ENCODE measurements at places on chromosomes 5 and 9.

DNA sequence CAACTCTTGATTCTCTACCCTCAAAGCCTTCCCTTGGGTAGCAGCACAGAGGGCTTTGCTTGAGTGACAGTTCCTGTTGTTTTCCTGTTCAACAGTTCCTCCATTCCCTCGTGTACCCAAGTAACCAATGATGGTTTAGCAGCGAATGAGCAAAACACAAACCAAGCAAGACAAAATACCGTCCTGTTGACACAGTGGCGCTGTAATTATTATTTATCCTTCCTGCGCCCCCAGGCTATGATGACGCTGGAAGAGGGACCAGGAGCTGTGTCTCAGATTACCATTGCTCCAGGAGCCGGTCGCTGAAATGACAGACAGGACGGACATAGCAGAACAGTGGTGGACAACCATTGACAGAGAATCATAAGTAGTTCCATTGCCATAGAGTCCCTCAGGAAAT is 154.8 kb downstream of the GADD45G start:
- no peak for DNase-seq

DNA sequence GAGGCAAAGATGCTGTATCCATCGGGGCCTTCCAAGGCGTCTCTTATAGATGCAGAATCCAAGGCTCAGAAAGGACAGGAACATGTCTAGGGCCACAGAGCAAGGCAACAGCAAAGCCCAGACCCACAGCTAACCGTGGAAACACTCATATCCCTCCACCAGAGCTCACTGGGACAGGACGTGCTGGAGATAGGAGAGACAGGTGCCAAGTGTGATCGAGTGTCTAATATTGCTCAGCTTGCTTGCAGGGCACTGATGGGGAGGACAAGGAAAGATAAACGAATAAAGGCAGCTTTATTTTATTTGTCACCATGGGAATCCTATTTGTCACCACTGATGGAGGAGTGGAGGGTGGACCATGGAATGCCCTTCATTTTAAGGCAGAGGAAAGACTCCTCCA is 44.0 kb upstream of the AKNA start:
- no peak for DNase-seq

DNA sequence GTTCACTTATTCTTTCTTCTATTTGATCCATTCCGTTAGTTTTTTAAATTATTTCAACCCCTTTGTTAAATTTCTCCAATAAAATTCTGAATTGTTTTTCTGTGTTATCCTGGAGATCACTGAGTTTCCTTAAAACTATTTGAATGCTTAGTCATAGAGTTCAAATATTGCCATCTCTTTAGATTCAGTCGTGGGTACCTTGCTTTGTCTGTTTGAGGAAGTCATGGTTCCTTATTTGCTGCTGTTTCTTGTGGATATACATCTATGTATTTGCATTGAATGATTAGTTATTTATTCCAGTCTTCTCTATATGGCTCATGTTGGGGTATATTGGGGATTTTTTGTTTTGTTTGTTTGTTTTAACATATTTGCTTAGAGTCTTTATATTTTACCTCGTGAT is 80.6 kb downstream of the HINT1 start:
- DNase-seq, result no peak

GRCh38 chr5:56077796-56078233 is 83.1 kb upstream of the IL6ST start:
- no peak for DNase-seq

DNA sequence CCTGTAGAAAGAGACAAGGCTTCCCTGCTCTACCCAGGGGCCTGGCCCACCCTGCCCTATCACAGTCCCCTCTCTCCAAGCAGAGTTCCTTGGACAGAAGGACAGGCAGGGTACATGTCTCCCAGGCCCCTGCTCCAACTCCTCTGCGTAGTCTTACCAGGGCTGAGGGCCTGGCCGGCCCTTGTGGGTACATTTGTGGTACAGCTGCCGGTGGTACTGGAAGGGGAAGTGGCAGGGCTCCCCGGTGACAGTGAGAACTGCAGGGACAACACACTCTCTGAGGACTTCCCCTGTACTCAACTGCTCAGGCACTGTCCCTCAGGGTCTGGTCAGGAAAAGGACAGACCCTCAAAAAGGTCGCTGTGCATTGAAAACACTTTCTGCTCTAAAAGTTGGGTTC is 3.6 kb downstream of the F12 start:
- DNase-seq, result no peak

GRCh38 chr9:110758201-110758600 is 89.6 kb downstream of the MUSK start:
- DNase-seq, result no peak

- no peak for DNase-seq
Measured at GRCh38 chr5:53946405-53947100, 363.8 kb downstream of the ARL15 start.

GRCh38 chr5:600886-601541 is 11.1 kb upstream of the CEP72 start:
- no peak for DNase-seq

DNA sequence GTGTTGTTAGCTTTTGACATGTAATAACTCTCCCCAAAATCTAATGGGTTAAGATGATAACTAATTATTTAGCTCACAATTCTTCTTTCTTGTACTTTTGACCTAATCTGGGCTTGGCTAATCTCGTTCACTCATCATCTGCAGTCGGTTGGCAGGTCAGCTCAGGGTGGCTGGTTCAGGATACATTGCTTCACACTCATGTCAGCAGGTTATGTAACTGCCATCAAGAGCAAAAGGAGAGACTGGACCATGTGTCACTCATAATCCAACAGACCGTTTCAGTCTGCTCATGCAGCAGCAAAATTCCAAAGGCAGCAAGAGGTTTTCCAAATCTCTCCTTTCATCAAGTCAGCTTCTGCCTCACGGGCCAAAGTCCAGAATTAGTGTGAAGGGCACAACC is 998.4 kb upstream of the CTNND2 start:
- no peak for DNase-seq

DNA sequence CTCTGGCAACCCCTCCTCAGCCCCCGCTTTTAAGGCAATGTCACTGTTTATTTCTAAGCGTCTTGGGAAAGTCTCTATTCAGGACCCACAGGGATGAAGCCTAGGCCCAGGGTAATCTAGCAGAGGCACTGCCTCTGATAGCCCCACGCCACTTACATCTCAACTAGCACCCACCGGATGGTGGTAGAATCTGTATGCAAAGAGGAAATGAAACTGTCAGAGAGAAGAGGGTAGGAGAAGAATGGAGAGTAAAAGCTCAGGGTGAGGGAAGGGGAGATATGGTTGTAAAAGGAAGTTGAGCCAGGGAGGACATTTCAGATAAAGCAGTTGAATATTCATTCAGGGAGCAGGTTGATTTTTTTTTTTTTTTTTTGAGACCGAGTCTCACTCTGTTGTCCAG is 3.0 kb downstream of the FRRS1L start:
- DNase-seq, result no peak

- DNase-seq, result no peak
Measured at GRCh38 chr5:135062216-135063055, 28.4 kb upstream of the PITX1 start.

DNA sequence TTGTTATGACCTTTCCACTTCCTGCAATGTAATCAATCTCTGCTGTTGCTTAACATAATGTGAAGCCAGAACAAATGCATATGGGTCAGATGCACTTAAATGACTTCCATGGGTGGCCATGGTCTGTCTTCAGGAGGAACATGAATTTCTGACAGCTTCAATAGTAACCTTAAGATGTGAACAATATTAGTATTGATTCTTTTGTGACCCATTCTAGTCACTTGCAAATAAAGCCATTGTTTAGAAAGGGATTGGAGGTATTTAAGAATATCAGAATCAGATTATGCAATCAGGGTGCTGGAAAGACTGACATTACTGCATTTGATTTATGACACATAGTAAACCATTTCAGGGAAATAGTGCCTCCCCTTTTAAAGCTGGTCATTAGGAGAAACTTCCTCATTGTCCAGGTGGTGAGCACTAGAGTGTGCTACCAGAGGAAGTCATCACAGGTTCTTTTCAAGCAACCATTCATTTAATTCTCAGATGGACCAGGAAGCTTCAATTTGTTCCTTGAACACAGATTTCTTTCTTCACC is 32.1 kb downstream of the GRIN3A start:
- no peak for DNase-seq

DNA sequence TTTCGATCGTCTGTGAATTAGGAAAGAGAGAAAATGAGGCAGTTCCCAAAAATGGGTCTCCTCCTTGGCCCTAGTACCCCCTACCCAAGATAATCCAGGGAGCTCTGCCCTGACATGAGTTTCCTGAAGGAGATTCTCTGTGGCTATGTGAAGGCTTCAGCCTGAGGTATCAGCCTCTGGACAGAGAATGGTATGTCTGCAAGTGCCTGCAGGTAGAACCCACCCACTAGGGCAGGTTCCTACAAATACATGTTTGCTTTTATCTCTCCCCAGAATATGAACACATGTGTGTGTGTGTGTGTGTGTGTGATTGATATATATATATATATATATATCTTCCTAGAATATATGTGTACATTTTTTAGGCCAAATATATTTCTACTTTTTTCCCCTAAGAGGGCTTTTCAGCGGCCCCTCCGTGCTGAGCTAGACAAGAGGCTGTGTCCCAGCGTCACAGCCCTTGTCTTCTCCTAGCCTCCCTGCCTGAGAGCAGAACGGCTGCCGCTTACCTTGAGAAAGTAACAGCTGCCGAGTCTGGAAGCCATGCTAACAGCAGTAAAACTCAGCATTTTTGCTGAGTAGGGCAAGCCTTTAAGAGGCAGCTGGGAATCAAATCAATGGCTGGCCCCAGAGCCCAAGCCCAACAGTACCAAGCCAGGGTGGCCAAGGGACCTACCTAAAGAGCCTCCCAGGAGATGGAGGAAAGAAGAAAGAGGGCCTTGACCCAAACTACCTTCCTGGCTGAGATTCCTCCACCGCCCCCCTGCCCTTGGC is 2.1 kb downstream of the BRINP1 start:
- DNase-seq, result no peak

GRCh38 chr9:95120781-95121370 is 196.6 kb downstream of the FANCC start:
- no peak for DNase-seq

Measured in ovary (tissue), 10 donors.